ENCODE measurements at places on chromosomes 16 and 17.

DNA sequence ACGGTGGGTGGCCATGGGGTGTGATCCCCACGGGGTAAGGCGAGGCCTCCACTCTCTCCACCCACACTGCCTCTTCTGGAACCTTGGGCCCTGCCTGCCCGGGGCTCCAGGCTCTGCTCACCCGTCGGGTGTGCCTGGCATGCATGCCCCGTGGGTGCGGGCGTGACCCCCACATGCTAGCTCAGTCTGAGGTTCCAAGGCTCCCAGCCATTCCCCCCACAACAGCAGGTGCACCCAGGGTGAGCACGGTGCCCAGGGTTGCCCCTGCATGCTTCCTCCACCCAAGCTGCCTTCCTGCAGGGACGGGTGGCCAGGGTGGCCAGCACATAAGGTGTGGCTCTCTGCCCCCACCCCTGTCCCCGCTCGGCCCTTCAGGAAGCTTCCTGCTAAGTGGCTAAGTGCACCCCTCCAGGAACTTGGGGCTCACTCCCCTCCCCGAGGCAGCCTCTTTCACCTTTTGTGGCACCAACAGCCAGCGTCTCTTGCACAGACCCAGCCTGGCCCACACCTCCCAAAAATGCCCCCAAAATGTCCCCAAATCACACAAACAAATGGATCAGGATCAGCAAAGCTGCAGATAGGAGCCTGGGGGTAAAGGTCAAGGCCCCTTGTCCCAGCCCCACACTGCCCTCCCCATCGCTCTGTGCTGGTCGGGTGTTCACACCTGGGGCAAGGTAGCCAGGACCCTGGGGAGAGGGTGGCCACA is 21.4 kb upstream of the PVALEF start:
- DNase-seq: no peak

DNA sequence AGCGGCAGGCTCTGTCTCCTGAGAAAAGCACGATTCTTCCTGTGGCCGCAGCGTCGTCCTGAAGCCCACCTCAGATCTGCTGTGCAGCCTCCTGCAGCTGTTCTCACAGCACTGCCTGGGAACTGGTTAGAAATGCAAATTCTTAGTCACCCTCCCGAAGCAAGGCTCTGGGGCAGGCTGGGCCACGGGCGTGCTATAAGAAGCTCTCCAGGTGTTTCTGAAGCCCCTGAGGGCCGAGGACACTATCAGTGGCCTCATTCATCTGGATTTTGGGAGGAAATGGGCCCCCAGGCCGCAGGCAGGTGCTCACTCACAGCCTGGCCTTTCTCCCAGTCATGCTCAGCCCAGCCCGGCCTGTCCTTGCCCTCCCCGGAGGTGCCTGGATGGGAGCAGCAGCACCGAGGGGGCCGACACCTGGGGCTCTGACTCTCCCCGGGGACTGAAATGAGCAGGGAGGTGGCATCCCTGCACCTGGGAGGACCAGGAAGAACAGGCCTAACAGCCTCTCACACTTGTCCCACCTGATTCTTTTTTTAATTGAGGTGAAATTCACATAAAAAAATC is 10.4 kb upstream of the NLRC3 start:
- DNase-seq: no peak

GRCh38 chr17:10657879-10658278 is 770 bp upstream of the MYH3 start:
- no peak for DNase-seq

- no peak for DNase-seq
These were observed 26.8 kb upstream of the PRKCA start for GRCh38 chr17:66275651-66276050.

GRCh38 chr17:13429201-13429600 is 172.5 kb downstream of the HS3ST3A1 start:
- DNase-seq: no peak

GRCh38 chr17:36861531-36861930 is 75.7 kb upstream of the LHX1 start:
- DNase-seq: no peak

GRCh38 chr16:74942566-74942965 is 42.4 kb downstream of the WDR59 start:
- DNase-seq: no peak

DNA sequence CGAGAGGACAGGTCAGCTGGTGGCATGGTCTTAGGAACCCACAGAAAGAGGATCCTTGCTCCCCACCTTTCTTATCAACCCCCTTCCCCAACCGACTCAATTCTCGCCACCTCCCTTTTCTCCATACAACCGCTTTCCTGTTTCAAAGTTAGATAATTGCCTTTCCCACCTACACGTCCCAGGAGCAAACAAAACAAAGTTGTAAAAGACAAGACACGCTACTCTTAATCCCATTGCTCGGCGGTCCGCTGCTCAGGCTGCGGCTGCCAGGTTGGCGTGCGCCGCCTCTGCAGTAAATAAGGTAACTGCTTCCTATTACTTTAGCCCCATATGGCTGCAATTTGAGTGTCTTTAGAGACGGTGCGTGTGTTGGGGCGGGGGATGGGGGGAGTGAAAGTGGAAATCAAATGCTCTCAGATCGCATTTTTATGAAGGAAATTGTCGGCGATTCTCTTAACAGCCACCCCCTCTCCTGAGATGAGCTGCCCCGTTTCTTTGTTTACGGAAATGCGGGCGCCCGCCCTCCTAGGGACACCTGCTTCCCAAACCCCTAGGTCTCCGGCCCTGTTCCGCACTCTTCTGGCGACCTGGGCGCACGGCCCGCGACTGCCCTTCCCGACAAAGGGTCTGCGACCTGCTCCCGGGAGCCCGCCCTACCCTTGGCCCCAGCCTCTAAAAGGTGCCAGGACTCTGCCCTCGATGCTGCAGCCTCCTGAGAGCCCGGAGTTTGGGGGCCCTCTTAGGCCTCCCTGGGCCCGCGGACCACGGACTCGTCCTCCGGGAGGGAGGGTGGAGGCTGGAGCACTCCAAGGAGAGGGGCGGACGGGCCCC is 3.7 kb upstream of the CBX8 start:
- peak; percentile 79 for DNase-seq

- DNase-seq: no peak
These were observed 6.2 kb upstream of the TMEM100 start for GRCh38 chr17:55728833-55729232.

DNA sequence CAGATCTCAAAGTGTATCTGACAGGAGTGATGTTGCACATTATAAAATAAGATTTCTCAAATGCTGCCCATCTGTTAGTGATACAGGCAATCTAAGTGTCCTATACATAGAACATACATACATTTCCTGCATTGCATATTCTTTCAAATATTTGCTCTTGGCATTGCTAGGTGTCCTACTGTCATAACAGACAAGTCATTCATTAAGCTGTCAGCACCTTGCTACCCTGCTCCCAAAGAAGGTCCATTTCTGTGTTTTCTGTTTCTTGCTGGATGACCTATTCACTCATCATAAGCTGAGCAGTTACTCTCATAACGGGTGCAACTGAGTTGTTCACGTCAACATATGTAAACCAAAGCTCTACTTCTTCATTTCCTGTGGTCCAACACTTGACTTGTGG is 719.0 kb downstream of the KCNJ2 start:
- DNase-seq: no peak

DNA sequence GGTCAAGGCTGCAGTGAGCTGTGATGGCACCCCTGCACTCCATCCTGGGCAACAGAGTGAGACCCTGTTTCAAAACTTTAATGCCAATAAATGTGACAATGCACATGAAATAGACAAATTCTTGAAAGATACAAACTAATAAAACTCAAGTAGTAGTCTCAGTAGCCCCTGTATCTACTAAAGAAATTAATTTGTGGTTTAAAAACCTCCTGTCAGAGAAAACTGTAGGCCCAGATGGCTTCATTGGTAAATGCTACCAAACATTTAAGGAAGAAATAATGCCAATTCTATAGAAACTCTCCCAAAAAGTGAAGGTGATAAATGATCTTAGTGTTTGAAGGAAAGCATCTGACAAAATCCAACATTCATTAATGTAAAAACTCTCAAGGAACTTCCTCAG is 16.8 kb downstream of the AKTIP start:
- no peak for DNase-seq

- DNase-seq: no peak
These were observed 6.2 kb upstream of the MPP2 start for GRCh38 chr17:43913584-43913983.

GRCh38 chr17:64769712-64770111 is 107.6 kb upstream of the SMURF2 start:
- DNase-seq: no peak

DNA sequence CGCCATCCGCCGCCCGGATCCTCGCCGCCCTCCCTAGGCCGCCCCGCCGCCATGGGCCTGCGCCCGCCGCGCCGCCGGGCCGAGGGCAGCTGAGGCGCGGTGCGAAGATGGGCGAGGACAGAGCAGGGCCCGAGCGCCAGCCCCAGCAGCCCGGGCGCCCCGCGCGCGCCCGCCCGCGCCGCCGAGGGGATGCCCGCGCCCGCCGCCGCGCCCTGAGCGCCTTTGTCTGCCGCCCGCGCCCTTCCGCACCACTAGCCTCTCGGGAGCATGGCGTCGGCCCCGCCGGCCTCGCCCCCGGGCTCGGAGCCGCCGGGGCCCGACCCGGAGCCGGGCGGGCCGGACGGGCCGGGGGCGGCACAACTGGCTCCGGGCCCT is 278 bp downstream of the RAB11FIP3 start:
- DNase-seq: no peak

GRCh38 chr17:50424246-50424995 is 1.6 kb upstream of the ACSF2 start:
- no peak for DNase-seq

DNA sequence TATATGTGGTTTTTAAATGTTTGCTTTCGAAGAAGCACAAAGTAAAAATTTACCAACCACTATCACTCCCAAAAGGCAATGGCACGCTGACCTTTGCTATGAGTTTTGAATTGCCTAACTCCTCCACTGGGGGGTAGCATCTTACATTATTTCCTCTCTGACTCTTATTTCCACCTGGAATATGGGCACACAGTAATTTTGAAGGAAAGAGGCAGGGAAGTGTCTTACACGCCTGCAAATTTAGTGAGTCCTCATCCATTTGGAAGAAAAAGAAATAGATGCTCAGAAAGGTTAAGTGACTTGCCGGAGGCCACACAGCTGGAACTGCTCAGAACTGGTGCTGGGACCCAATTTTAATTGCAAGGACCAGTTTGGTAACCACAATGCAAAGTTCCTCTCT is 29.9 kb upstream of the IRX6 start:
- no peak for DNase-seq

DNA sequence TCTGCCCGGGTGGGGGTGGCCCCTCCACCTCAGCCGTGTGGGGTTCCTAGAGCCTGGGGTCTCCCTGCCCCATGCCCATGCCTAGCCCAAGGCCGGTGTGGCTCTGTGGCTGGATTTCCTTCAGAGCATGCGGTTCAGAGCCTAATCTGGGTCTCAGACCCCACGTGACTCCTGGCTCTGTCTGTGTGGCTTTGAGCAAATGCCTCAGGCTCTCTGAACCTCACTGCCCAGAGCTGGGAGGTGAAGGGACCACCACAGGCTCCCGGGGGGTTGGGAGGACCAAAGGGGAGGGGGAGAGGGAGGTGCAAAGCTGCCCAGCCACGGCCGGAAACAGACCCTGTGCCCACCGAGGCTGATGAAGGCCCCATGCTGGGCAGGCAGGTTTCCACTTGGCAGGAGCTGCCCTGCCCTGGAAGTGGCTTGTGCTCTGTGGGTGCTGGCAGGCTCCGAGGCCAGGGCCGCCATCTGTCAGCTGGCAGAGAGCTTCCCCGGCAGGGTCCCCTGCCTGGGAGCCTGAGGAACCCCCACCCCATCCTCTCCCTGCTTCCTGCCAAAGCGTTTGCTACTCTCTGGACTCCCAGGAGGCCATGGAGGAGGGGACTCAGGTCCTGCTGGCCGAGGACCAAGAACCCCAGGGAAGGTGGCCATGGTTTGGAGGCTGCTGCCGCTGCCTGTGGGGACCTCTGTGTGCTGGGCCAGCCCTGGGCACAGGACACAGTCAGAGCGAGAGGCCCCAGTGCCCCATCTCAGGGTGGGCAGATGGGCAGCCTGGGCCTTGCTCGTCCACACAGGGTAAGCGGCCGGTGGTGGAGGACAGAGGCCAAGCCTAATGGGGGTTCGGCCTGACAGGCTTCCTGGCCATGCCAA is 4.0 kb downstream of the CDH15 start:
- DNase-seq: peak; percentile 67

- DNase-seq: no peak
These were observed 53.5 kb downstream of the WDR59 start for GRCh38 chr16:74931445-74931844.

DNA sequence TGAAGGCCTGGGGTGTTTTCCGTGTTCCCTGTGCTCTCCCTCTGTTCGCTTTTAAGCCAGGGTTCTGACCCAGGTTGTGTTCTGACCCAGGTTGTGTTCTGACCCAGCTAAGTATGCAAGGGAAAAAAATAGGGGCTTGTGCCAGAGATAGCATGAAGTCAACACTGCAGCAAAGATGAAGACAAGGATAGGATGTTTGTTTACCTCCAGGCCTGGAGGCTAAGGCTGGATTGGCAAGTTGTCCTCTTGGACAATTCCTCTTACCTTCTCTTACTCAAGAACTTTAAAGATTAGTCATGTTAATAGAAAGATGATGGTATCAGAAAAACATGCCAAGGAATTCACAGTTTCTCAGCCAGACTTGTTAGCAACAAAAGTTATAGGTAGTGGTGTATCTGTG is 19.4 kb downstream of the LYRM9 start:
- no peak for DNase-seq

DNA sequence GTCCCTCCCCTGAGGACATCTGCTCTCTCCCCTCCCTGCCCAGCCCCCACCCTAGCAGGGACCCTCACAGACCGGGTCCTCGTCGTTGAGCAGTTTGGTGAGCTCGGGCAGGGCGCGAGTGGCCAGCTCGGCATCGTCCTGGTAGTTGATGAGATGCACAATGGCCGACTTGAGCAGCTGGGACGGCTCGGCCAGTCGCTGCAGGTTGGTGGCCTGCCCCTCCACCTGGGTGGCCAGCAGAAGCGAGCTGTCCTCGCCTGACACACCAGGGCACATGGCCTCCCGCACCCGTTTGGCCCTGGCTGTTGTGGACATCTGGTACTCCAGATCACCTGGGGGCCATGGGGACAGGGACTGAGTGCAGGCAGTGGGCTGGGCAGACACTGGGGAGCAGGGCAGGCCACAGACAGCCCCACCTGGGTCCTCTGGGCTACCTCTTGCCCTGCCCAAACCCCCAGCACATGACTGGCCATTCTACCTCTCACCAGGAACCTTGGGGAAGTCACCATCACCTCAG is 17.1 kb downstream of the JUP start:
- no peak for DNase-seq

DNA sequence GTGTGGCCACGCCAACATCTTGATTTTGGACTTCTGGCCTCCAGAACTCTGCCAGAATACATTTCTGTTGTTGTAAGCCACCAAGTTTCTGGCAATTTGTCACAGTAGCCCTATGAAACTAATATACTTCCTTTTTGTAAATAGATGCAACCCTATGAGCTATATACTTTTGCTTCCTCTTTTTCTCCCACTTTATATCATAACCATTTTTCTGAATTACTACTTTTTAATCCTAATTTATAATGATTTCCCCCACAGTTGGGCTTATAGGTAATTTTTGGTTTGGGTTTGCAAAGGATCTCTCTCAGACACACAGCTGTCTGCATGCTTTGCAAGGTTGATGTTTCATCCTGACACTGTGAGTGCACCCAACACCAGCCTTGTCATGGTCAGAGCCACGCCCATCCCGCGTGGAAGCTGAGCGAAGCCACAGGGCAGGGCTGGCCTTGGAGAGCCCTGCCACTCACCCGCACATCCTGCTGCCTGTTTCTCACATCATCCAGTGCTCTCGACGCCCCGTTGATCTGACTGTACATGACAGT is 5.8 kb downstream of the TRIM25 start:
- no peak for DNase-seq
